Activated naive CD4-positive, alpha-beta T cell (primary cell): ENCODE measurements at places on chromosomes 6 and 20.

GRCh38 chr6:149285626-149286025 is 31.9 kb upstream of the TAB2 start:
- DNase-seq, result no peak

- no peak for DNase-seq
These were observed 146.2 kb upstream of the ECI2 start for GRCh38 chr6:4281341-4282293.

DNA sequence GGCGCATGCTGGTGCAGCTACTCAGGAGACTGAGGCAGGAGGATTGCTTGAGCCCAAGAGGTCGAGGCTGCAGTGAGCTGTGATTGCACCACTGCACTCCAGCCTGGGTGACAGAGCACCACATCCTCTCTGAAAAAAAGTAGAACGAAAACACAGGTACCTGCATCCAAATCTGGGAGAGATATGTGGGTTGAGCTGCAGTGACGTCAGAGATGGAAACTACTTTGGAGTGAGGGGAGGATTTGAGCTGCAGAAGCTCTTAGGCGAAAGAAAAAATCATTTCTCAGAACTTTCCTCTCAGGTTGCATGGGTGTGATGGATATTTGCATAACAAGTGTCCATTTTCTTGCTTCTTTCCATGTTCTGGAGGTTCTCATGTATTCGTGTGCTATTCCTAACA is 4.0 kb upstream of the TULP1 start:
- DNase-seq, result no peak

DNA sequence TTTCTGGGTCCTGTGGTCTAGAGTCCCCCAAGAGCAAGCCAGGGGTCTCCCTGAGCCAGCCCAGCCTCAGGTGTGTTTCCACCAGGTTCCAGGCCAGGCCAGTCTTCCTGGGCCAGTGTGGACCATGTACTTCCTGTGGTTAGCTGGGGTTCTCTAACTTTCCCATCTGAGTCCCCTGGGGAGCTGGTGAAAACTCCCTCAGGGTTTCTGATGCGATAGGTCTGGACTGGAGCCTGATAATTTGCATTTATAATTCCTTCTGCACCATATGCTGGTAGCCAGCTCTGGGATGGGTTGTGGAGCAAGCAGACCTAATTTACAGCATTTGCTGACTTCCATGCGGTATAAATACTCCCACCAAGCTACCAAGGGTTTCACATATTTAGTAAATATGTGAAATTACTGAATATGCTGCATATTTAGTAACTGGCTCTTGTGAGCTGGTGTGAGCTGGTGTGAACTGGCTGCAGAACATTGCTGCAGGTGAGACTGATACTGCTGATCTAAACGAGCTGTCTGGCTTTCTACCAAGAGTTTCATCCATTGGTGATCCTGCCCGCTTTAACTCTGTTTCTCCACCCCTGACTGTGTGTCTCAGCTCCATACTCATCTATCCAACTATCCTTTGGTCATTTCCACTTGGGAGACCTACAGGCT is 62.6 kb downstream of the RIN2 start:
- no peak for DNase-seq

GRCh38 chr20:47872341-47872740 is 87.1 kb upstream of the SULF2 start:
- DNase-seq, result no peak

GRCh38 chr6:9139746-9140145 is 704.4 kb upstream of the SLC35B3 start:
- no peak for DNase-seq

DNA sequence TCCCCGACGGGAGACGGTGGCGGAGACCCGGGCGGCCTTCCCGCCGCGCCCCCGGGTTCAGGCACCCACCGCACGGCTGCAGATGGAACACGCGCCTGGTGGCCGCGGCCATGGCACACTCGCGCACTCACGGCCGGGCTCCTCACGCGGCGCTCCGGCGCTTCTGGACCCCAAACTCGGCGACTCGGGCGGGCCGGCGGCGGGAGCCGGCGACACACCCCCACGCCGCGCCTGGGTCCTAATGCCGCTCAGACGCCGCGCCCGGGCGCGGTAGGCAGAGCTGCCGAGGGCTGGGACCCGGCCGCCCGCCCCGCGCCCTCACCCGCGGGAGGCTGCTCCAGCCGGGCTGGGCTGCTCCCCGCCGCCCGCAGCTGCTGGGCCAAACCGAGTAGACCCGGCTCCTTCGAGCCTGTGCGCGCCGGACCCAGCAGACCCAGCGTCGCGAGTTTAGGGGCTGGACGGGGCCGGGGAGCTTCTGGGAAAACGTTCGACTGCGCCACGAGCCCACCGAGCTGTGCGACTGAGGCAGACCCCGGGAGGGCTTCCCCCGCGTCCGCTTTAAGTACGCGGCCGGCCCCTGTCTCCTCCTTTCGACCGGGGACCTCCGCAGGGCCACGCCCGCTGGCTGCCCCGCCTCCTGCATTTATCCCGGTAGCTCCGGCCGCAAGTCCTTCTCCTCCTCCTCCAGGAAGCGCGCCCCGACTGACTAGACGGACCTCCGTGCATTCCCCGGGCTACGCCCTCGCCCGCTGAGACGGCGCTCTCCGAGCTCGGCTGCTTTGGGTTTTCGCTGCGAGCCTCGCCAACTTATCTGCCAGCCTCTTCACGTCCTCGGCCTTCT is at the start of gene SLC4A11:
Gene SLC4A11, minus strand, starts transcription at position 165 of the 841 bp plus-strand sequence. Its CDS starts 53 bp downstream, at position 112.
- DNase-seq, result no peak

DNA sequence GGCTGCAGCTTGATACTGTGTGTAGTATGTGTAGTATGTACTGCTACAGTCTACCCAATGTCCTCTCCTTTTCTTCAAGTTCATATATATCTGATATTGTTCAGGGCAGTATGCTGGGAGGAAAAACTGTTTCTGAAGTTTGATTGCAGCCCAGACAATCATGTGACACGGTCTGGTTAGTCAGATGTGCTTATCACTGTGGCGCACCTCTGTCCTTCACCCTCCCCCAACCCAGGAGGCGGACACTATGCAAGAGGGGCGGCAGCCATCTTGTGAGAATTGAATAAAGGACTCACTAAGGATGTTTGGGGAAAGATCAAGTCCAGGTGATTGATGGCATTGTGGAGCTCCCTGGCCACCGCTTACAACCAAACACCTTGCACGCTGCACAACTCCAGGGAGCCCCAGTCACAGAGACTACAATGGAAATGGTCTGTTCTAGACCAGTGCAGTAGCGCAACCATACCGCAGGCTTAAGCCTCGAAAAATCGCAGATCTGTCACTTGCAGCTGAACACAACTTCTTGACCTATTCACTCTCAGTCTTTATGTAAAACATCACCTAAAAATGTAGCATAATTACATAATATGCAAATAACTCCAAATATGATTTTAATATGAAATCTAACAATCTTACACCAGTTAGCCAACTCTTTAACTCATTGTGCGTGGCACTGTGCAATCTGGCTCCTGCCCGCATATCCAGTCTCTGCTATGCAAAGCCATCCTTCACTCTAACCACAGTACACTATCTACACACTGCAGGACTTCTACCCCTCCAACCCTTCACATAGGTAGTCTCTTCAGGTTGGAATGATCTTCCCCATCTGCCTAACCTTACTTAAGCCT is 79.3 kb downstream of the VGLL2 start:
- no peak for DNase-seq

DNA sequence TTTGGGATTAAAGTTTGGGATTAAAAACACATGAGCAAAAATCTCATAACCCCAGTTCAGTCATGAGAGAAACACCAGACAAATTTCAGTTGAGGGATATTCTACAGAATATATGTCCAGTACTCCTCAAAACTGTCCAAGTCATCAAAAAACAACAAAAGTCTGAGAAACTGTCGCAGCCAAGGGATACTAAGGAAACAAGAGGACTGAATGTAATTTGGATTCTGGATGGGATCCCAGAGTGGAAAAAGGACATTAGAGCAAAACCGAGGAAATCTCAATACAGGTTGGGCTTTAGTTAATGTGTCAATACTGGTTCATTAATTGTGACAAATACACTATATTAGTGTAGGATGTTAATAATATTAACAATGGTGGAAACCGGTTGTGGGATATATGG is 219.3 kb downstream of the BCKDHB start:
- DNase-seq, result no peak

- DNase-seq, result no peak
These were observed 22.6 kb upstream of the PREX1 start for GRCh38 chr20:48850257-48850976.

GRCh38 chr20:7908905-7909304 is 31.4 kb downstream of the HAO1 start:
- DNase-seq, result no peak

GRCh38 chr6:15441215-15441868 is 195.5 kb downstream of the JARID2 start:
- no peak for DNase-seq

DNA sequence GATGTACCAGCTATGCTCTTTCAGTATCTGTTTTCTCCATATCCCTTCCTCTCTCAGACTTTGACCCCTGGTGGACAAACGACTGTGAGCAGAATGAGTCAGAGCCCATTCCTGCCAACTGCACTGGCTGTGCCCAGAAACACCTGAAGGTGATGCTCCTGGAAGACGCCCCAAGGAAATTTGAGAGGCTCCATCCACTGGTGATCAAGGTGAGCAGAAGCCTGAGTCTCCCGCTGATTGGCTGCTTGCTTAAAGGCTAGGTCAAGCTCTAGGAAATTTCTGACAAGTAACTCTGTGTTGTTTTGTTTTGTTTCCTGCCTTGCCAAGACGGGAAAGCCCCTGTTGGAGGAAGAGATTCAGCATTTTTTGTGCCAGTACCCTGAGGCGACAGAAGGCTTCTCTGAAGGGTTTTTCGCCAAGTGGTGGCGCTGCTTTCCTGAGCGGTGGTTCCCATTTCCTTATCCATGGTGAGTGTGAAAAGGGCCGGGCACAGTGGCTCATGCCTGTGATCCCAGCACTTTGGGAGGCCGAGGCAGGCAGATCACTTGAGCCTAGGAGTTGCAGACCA is 28.6 kb downstream of the C6orf89 start:
- DNase-seq, result no peak

GRCh38 chr20:37786043-37786442 is 92.2 kb downstream of the CTNNBL1 start:
- DNase-seq, result no peak

- no peak for DNase-seq
These were observed 29.1 kb downstream of the QRSL1 start for GRCh38 chr6:106658469-106658868.

DNA sequence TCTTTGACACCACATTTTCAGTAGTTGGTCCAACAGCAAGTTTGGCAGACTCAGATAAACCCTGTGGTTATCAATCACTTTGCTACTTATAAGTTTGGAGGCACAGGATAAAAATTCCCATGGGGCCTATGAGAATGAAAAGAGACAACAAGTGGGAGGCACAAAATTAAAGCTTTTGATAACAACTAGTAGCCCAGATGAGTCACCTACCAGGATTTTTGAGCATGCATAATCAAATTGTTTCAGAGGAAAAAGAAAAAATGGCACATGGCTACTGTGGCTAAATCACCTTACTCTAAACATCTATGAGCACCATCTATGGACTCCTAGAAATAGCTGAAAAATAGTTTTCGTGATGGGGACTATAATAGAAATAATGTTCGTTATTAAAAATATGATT is 40.8 kb upstream of the BMP5 start:
- DNase-seq, result no peak

- no peak for DNase-seq
These were observed 32.1 kb downstream of the TRAM2 start for GRCh38 chr6:52544602-52545405.

GRCh38 chr6:135655055-135655454 is 157.5 kb upstream of the AHI1 start:
- DNase-seq, result no peak

DNA sequence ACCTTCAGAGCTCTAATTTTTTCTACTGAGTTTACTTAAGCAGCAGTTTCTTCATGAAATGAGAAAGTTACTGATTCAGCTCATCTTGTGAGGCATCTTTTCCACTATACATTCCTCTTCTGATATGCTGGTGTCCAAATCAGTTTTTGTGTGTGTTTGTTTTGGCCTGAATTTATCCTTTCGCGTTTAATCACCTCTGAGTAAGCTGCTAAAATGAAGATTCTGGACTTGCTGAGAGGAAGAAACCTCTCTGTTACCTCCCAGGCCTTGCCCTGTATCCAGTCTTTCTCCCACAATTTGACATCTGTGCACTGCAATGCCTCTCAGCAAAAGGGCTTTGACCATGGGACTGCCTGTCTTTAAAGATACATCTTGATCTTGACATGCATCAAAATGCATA is 536.2 kb upstream of the NRSN1 start:
- DNase-seq, result no peak

DNA sequence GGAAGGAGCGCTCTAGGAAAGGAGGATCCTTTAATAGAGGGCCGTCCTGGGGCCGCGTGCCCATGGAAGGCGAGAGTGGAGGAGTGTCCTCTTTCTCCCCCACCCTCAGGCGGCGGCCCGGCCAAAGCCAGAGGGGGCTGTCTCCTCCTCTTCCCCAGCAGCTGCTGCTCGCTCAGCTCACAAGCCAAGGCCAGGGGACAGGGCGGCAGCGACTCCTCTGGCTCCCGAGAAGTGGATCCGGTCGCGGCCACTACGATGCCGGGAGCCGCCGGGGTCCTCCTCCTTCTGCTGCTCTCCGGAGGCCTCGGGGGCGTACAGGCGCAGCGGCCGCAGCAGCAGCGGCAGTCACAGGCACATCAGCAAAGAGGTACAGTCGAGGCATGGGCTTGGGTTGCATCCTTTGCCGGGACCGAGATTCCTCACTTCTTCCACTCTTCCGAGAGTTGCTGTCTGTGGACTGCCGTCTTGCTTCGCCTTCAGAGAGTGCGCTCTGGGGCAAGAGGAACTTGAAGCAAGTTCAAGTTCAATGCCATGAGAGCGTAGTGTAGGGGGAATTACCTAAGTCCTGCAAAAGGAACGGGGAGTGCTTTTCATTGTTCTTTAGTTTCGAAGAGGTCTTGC is at the start of gene LAMA2:
Gene LAMA2, plus strand, starts transcription at position 148 of the 621 bp plus-strand sequence. Its CDS starts 108 bp downstream, at position 256.
- no peak for DNase-seq

DNA sequence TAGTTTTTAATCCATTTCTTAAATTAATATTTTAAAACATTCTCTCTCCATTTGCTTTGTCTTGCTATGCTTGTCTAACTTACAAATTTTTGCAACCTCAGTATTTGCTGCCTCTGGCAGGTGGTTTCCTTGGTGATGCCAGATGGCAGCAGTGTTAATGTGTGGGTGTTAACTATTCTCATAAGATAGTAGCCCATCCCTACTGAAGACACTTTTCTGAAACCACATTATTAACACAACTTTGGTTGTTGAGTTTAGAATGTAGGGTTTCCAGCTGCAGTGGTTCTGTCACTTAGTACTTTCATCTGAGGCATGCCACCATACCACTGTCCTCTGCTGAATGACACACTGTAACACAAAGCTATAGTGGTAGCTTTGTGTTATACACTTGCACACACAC is 75.1 kb downstream of the MYO6 start:
- no peak for DNase-seq

- DNase-seq, result no peak
These were observed 62.8 kb downstream of the SNX9 start for GRCh38 chr6:157885876-157886275.

DNA sequence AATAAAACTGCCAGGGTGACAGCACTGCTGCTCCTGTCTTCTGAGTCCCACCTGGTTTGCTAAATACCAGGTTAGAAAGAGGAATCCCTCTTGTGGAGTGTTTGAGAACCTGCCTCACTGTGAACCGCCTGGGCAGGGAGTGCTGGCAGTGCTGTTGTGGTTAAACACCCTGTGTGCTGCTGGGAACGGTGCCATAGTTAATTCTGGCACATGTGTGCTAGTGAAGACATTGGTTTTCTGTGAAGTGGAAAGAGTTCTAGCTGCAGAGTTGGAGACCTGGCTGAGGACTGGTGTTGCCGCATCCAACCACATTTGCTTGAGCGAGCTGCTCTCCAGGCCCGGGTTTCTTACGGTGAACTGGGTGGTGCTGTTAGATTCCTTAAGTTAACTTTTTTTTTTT is 72.7 kb downstream of the IGF2R start:
- no peak for DNase-seq

GRCh38 chr20:43691928-43692524 is 25.1 kb downstream of the MYBL2 start:
- no peak for DNase-seq
